Natural killer cell treated with Interleukin-12 subunit alpha and Interleukin-12 subunit beta and Interleukin-15 and Interleukin-18, amount 100 ng/mL, for 72 hours (primary cell): ENCODE measurements at places on chromosomes 4 and X. TPM values are rescaled to one million over a fixed set of nuclear protein-coding genes. Genes with fewer than 3 reads are reported as not detected.
A peak's percentile ranks its signal among the peaks of the same experiment; 100 is the strongest.

The SCRG1 gene
- total RNA-seq: not detected

DNA sequence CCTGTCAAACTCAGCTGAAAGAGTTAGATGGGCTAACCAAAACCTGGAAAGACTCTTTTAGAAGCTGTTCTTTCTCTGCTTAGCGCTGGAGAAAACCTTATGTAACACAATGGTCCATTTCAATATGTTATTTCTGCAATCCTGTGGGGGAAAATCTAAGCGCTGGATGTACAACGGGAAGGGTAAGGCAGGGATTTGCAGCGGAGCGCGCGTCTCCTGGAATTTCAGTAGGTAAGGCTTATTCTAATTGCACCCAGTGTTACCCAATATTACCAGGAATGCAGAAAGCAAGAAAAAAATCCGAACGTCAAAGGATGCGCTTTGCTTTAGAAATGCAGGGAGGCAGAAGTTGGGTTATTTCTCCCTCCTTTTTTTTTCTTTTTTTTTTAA is 2.0 kb downstream of the HS3ST1 start:
- H3K36me3 ChIP-seq: no peaks in the 10 kb centered on the region
- no peak overlapping the region for H3K27ac ChIP-seq
- H3K27me3 ChIP-seq: peaks cover 26% of the 10 kb centered on the region
- peaks cover 12% of the 10 kb centered on the region for H3K4me1 ChIP-seq
- DNase-seq: no peak

The NAA11 gene
- total RNA-seq: not detected

The PAGE5 gene
- total RNA-seq: not detected

The UPF3B gene
- total RNA-seq: 14.6 TPM

The CT45A3 gene
- not detected for total RNA-seq

The MAGEA10 gene
- not detected for total RNA-seq

The FAM47A gene
- total RNA-seq: not detected

GRCh38 chrX:7654316-7654715 is 188.7 kb upstream of the VCX start:
- H3K4me3 ChIP-seq: no peak overlapping the region
- H3K27me3 ChIP-seq: no peaks in the 10 kb centered on the region
- DNase-seq: no peak
- no peaks in the 10 kb centered on the region for H3K4me1 ChIP-seq

GRCh38 chrX:11558972-11559371 is 106.7 kb downstream of the ARHGAP6 start:
- no peaks in the 10 kb centered on the region for H3K4me1 ChIP-seq
- H3K27me3 ChIP-seq: peaks cover 13% of the 10 kb centered on the region

DNA sequence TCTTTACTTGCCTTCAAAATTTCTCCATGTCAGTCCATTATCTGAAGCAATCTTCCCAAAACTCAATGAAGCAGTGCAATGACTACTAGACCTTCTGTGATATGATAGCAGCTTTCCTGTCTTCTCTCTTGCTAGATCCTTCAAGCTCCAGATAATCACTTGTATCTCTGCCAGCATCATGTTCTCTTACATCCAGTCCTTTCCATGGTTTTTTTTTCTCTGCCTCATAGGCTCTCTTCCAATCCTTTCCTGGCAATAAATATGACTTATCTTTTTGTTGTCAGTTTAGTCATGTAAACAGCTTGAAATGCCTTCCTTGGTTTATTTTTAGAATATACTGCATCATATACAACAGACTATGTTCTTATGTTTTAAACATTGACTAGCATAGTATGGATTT is 193.5 kb downstream of the CFAP299 start:
- H3K36me3 ChIP-seq: no peaks in the 10 kb centered on the region
- DNase-seq: no peak
- H3K27me3 ChIP-seq: peaks cover 9% of the 10 kb centered on the region

- no peak overlapping the region for H3K4me3 ChIP-seq
- no peak for DNase-seq
- no peaks in the 10 kb centered on the region for H3K27me3 ChIP-seq
- H3K27ac ChIP-seq: no peak overlapping the region
Observed at GRCh38 chr4:143207555-143207954, 22.8 kb downstream of the USP38 start.

DNA sequence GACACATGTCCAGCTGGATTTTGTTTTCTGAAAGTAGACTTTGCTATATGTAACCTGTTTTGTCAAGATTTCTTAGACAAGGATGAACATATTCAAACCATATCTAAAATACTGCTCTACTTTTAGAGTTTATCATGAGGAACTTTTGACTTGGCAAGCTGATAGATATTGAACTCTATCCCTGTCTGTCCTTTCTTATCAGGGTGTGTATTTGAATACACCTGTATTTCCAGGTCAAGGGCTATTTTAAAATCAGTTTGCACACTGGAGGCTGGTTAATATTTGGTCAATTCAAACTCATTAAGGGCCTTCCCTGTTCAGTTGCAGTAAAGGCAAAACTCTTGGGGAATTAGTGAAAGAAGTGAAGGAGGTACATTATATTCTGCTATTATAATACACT is 2.3 kb downstream of the CDS1 start:
- H3K36me3 ChIP-seq: peaks cover 16% of the 10 kb centered on the region
- no peak overlapping the region for H3K4me3 ChIP-seq
- no peak for DNase-seq

DNA sequence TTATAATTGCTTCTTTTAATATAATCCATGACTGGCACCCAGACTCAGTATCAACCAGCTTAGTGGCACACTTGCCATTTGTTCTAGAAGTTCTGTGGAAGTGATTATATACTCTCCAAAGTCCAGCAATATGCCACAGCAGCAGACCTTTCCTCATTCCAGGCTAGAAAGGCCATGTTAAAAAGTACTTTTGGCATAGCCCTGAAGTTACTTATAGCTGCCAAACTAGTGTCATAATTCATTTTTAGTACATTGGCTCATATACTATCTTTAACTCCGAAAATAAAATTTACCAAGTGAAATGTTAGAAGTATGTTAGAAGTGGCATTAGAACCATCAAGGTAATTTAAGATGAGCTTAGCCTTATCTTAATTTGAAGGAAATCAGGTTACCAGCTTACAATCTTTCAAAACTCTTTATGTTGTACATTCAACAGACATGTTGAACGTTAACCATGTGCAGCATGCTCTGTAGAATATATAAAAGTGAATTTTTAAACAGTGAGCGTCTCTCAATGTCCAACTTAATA is 714.2 kb upstream of the LCORL start:
- no peak for DNase-seq
- H3K27me3 ChIP-seq: no peaks in the 10 kb centered on the region
- no peaks in the 10 kb centered on the region for H3K36me3 ChIP-seq
- H3K27ac ChIP-seq: no peak overlapping the region
- H3K4me3 ChIP-seq: no peak overlapping the region

- H3K4me3 ChIP-seq: no peak overlapping the region
- no peaks in the 10 kb centered on the region for H3K4me1 ChIP-seq
- no peaks in the 10 kb centered on the region for H3K27me3 ChIP-seq
- no peak overlapping the region for H3K27ac ChIP-seq
Observed at GRCh38 chr4:45453258-45453853, 670.5 kb downstream of the GABRG1 start.

DNA sequence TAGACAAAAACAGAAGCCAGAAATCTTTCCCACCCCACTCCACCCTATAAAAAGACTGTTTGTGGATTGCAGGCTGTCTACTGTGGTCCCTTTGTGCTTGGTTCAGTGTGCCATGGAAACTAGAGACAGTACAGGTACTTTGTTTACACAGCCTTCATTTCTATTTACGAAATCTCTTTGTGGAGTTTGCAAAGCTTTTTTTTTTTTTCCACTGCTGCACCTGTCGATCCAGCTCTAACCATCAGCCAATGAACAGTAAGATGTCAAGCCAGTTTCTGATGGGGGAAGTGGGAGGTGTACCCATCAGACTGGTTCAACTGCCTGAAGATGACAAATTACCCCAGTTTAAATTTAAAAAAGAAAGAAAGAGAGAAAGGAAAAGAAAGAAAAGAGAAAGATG is 20.2 kb upstream of the LRBA start:
- peaks cover 19% of the 10 kb centered on the region for H3K27me3 ChIP-seq
- DNase-seq: no peak
- H3K4me3 ChIP-seq: no peak overlapping the region
- H3K4me1 ChIP-seq: peaks cover 10% of the 10 kb centered on the region

The MAGEC1 gene
- total RNA-seq: not detected

The CLIC2 gene
- total RNA-seq: not detected

DNA sequence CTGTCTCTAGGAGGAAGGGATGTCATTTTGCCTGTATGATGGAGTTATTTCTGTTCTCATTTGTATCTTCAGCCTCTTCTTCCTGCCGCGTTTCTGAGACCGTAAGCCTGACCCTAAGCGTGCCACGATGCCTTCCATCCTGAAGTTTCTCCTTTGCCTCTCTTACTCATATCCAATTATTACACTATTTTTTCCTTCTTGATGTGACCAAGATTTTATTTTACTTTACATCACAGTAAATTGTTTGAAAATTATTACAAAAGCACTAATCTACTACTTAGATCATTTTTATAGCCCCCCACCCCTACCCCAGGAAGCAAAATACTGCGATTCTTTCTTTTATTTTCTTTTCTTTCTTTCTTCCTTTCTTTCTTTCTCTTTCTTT is 95.0 kb downstream of the RAPGEF2 start:
- H3K4me1 ChIP-seq: peaks cover 12% of the 10 kb centered on the region
- no peaks in the 10 kb centered on the region for H3K27me3 ChIP-seq
- H3K36me3 ChIP-seq: no peaks in the 10 kb centered on the region
- no peak overlapping the region for H3K4me3 ChIP-seq

The CHIC2 gene
- 31.3 TPM for total RNA-seq

GRCh38 chr4:152808670-152809069 is 28.9 kb downstream of the ARFIP1 start:
- no peak overlapping the region for H3K4me3 ChIP-seq
- no peaks in the 10 kb centered on the region for H3K27me3 ChIP-seq
- H3K36me3 ChIP-seq: peaks cover 7% of the 10 kb centered on the region

DNA sequence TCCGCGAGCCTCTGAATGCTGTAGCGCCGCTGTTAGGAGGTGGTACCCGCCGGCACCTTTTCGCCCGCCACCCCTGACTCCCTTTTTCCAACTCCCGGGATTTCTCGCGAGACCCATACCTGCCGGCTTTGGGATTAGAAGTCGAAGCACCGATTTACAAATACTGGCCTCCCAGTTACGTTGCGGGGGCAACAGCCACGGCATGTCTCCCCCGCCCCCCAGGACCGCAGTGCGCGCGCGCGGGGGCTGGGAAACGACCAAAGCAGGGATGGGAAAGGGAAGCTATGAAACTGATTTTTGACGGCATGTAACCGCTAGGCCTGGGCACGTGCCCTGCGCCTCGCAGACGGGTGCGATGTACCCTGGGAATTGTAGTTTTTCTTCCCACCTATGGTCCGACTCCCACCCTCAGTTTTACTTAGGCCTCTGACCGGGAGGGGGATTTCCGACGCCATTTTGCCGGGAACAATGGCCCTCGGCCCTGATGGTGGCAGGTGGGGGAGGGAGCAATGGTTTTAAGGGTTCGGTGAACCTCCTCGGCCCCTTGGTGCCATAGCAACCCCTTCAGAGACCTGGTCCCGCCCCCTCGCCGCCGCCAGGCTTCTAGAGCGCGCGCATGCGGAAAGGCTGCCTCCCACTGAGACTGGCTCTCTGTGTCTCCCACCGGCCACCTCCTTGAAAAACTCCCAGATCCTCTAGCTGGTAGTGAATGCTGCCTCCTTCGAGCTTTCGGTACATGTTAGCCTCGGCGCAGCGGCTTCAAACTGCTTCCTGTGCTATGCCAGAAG is 772 bp upstream of the WNK3 start:
- H3K27me3 ChIP-seq: peaks cover 34% of the 10 kb centered on the region
- no peaks in the 10 kb centered on the region for H3K36me3 ChIP-seq
- H3K4me3 ChIP-seq: peak overlapping the region; percentile 73
- H3K4me1 ChIP-seq: peaks cover 13% of the 10 kb centered on the region

The SYN1 gene
- total RNA-seq: 0.29 TPM

DNA sequence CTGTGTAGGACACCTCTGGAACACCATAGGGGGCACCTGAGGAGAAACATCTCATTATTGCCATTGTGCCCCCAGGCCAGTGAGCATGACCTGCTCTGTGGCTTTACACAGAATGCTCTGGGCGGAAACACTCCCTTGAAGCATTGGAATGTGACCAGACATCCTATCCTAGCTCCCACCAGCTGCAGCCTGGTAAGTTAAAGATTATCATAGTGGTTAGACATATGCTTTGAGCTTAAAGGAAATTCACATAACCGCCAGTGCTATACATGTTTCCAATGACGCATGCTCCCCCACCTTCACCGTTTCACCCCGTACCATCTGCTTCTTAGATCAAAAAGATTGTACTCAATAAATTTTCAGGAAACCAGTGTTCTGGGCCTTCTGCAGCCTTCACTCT is 217.7 kb upstream of the CENPE start:
- no peaks in the 10 kb centered on the region for H3K27me3 ChIP-seq
- no peaks in the 10 kb centered on the region for H3K36me3 ChIP-seq
- H3K4me3 ChIP-seq: no peak overlapping the region
- H3K27ac ChIP-seq: no peak overlapping the region
- no peak for DNase-seq

The CYLC1 gene
- total RNA-seq: not detected

GRCh38 chr4:5465529-5465928 is 242.8 kb downstream of the EVC2 start:
- no peak overlapping the region for H3K4me3 ChIP-seq
- H3K27ac ChIP-seq: no peak overlapping the region
- no peaks in the 10 kb centered on the region for H3K4me1 ChIP-seq
- H3K27me3 ChIP-seq: no peaks in the 10 kb centered on the region
- DNase-seq: no peak

GRCh38 chrX:46755671-46756070 is 3.2 kb downstream of the SLC9A7 start:
- H3K27ac ChIP-seq: no peak overlapping the region
- H3K4me1 ChIP-seq: peaks cover 8% of the 10 kb centered on the region
- no peak overlapping the region for H3K4me3 ChIP-seq
- no peak for DNase-seq
- H3K27me3 ChIP-seq: no peaks in the 10 kb centered on the region
- H3K36me3 ChIP-seq: no peaks in the 10 kb centered on the region

The DUSP9 gene
- not detected for total RNA-seq

The REELD1 gene
- 1.0 TPM for total RNA-seq

The XAGE2 gene
- not detected for total RNA-seq

- no peak for DNase-seq
- peaks cover 4% of the 10 kb centered on the region for H3K36me3 ChIP-seq
- H3K27me3 ChIP-seq: no peaks in the 10 kb centered on the region
- no peaks in the 10 kb centered on the region for H3K4me1 ChIP-seq
- no peak overlapping the region for H3K4me3 ChIP-seq
Observed at GRCh38 chr4:106583567-106583966, 215.0 kb upstream of the GIMD1 start.

DNA sequence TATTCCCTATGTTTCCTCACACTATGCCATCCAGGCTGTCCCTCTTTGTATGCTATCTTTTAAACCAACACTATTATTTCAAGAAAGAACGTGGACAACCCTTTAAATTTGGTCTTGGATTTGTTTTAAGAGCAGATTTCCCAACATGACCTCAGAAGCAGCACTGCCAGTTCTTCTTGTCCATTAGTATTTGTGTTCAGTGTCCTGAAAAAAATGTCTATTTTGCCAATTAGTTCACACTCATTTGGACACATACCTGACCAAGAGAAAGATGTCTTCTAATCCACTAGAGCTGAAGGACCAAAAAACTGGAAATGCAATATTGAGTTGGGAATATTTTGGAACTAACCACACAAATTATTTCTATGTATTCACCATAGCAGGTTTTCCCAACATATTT is 223.2 kb upstream of the CNKSR2 start:
- no peaks in the 10 kb centered on the region for H3K4me1 ChIP-seq
- H3K27ac ChIP-seq: no peak overlapping the region
- no peak for DNase-seq
- H3K27me3 ChIP-seq: no peaks in the 10 kb centered on the region
- no peaks in the 10 kb centered on the region for H3K36me3 ChIP-seq
